ENCODE measurements at places on chromosomes 5 and 9. TPM values are rescaled to one million over a fixed set of nuclear protein-coding genes. Genes with fewer than 3 reads are reported as not detected.

Gene SLC34A1
- total RNA-seq: 0.19 TPM

Gene DCAF10
- 17.2 TPM for total RNA-seq

Gene ENDOG
- 22.3 TPM for total RNA-seq

Gene EMB
- total RNA-seq: 161 TPM

Gene IFNA2
- not detected for total RNA-seq

Gene TTC33
- total RNA-seq: 17.7 TPM

Gene KCNIP1
- total RNA-seq: not detected

Gene PCDHGA11
- not detected for total RNA-seq

Gene NCS1
- total RNA-seq: 16.9 TPM
